ENCODE measurements at places on chromosomes 13 and 19.

- no peak for DNase-seq
Observed at GRCh38 chr13:94609196-94609595, 7.5 kb downstream of the GPR180 start.

DNA sequence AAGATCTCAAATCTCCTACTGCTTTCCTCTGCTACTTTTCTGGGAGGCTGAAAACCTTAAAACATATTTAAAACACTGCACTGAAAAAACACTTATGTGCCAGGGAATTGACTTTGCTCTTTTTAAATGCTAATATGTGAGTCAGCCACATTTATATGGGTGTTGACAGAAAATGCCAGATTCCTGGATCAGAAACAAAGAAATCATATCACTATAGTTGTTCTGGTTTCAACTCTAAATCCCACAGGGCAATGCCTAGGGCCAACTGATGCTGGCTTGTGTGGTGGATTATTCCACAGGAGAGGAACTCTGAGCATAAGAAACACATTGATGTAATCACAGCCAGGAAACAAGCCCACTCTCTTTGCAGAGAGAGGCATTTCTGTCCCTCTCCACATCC lies 1439.0 kb upstream of the SPRY2 start:
- no peak for DNase-seq

- no peak for DNase-seq
Observed at GRCh38 chr19:35483089-35483488, 7.2 kb downstream of the KRTDAP start.

DNA sequence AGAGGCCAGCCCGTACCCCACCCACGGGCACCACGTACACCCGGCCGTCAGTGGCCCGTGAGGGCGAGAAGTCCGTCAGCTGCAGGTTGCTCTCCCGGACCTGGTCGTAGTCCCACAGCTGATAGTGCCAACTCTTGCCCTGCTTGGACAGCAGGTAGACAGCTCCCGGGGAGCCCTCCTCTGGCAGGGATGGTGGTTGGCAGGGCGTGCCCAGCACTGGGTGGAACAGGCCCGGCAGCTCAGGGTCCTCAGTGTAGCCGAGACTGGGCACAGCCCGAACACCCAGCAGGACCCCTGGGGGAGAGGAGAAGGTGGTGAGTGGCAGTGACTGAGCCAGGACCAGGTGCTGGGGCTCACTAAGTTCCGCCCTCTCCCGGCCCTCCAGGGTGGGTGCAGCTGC lies 7.8 kb downstream of the ACTMAP start:
- DNase-seq, result no peak

DNA sequence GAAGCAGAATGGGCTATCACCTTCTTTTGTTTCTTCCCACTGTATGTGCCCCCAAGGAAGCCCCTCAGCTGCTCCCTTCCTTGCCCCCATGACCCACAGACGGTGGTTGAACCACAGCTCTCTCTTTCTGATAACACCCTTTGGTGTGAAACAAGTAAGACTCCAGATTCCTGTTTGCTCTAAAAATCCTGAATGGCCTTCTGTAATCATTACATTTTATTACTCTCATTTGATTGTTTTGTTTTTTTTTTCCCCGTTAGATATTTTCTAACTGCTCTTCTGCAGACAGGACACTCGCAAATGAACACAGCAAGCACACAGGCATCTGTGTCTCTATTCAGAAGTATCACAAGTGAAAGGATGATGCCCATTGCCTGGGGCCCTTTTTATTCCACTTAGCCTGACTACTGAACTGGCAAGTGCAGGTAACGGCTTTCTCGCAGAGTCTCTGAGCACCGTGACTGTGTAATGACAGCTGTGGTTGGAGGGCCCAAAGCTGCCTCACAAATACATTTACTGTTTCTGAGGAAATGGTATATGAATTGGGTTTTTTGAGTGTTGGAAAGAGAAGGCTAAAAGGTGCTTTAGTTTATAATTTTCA lies 59.3 kb downstream of the OXGR1 start:
- no peak for DNase-seq

DNA sequence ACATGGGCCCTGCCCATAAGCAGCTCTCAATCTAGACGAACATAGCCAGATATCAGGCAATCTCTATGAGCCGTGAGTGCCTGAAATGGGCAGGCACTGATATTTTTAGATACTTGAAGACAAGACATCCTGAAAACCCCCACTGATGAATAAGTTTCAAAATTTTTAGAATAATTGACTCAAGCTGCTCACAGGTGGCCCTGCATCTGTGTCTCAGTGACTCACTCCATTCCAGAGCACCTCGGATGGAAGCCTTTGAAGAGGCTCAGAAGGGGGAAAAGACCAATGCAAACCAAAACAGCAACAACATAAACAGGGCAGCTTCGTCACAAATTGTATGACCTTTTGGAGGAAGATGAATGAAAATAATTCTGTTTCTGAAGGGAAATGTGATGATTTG lies 42.8 kb upstream of the SLC46A3 start:
- DNase-seq, result no peak

DNA sequence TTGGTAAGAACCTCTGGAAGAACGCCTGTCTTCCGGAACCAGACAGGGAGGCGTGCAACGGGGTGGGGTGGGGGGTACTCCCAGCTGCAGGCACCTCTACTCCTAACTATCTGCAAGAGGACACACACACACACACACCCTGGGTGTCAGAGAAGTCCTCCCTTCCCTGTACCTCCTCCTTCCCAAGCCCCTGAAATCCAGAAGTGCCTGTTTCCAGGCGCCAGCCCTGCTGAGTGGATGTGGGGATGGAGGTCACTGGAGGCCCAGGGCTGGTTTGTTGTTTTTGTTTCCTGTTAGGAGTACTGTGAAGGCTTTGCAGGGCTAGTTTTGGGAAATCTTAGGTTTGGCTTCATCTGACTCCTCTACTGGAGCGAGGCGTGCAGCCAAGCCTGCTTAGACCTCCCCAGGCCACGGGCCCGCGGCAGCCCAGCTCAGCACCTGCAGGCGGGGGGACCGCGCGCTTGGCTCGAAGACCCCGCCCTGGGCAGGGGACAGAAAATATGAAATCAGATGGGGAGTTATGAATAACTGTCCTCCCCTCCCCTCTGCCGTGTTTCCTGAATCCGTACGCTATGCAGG lies 36.4 kb downstream of the SOX1 start:
- no peak for DNase-seq

GRCh38 chr13:52760077-52760476 lies 20.5 kb upstream of the CNMD start:
- no peak for DNase-seq

GRCh38 chr19:55640043-55640576 lies 692 bp upstream of the ZNF580 start:
- no peak for DNase-seq

GRCh38 chr13:101838323-101838722 lies 385.8 kb downstream of the ITGBL1 start:
- no peak for DNase-seq

DNA sequence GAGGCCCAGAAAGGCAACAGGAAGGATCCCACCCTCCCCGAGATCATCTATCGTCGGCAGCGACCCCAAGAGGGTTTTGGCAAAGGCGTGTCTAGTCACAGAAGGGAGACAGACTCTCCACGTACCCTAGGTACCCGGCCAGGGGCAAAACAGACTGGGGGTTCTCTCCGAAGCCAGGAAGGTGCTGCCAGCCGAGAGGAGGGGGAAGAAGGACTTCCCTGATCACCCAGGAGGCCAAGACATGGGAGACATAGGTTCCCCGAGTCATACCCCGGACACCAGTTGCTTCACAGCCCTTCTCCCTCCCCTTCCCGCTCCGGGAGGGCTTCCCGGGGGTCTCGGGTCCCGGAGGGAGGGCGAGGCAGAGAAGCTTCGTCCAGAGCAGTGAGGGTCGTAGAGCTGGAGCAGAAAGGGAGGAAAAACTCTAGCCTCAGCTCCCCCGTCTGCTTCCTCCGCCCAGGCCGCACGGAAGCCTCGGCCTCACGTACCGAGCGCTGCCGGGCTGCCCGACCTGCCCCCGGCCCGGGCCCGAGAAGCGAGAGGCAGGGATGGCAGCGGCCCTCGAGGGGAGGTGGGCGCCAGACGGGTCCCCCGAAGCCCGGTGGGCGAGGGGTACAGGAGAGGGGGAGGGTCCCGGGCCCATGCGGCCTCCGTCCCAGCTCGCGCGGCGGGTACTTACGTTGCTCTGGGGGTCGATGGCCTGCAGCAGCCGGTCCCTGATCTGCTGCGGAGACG lies 644 bp downstream of the MED26 start:
- DNase-seq, result no peak

DNA sequence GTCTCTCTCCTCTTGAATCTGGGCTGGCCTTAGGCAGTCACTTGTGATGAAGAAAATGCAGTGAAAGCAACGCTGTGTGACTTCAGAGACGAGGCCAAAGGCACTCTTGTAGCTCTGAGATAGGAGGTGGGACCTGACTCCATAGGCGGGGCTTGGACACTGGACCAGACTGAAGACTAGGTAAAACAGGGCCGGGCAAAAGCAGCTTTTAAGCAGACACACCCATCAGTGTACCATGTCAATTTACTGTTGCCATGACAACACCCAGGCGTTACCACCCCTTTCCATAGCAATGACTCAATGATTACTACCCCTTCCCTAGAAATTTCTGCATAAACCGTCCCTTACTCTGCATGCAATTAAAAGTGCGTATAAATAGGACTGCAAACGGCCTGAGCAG lies 6.6 kb upstream of the EID2 start:
- DNase-seq, result no peak
